ENCODE measurements at places on chromosomes 2 and 18. TPM values are rescaled to one million over a fixed set of nuclear protein-coding genes. Genes with fewer than 3 reads are reported as not detected.

Gene CERKL
- not detected for total RNA-seq

Gene FIGN
- total RNA-seq, result 6.6 TPM

Gene LRPPRC
- 94.0 TPM for total RNA-seq

- H3K36me3 ChIP-seq, result no peaks in the 10 kb centered on the region
- DNase-seq, result no peak
These were observed 188.7 kb upstream of the SIX3 start for GRCh38 chr2:44752761-44753160.

GRCh38 chr2:23311186-23311585 is 73.8 kb upstream of the KLHL29 start:
- H3K4me1 ChIP-seq, result no peaks in the 10 kb centered on the region
- no peak overlapping the region for H3K27ac ChIP-seq

DNA sequence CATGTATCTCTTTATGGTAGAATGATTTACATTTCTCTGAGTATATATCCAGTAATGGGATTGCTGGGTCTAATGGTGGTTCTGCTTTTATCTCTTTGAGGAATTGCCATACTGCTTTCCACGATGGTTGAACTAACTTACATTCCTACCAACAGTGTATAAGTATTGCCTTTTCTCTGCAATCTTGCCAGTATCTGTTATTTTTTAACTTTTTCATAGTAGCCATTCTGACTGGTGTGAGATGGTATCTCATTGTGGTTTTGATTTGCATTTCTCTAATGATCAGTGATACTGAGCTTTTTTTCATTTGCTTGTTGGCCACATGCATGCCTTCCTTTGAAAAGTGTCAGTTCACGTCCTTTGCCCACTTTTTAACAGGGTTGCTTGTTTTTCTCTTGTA is 55.1 kb downstream of the CYTIP start:
- no peaks in the 10 kb centered on the region for H3K27me3 ChIP-seq
- H3K4me1 ChIP-seq, result no peaks in the 10 kb centered on the region
- no peaks in the 10 kb centered on the region for H3K36me3 ChIP-seq
- H3K27ac ChIP-seq, result no peak overlapping the region
- no peak overlapping the region for H3K4me3 ChIP-seq

DNA sequence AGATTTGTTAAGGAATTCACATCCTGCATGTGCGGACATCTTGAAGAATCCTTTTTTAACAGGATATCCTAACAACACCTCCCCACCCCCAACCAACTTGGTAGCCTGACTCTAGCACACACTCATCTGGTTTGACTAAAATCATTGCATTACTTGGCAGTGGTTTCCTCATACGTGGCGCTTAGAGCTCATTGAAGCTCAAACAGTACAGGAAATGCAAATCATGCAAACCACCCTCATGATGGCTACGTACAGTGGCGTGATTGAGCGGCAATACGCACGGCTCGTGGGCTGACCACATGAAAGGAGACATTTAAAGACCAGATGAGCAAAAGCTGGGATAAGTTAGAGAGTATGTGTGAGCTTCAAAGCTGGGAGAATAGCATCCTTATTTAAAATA is 336.2 kb downstream of the ZEB2 start:
- H3K27ac ChIP-seq, result no peak overlapping the region
- H3K4me1 ChIP-seq, result no peaks in the 10 kb centered on the region
- no peak overlapping the region for H3K4me3 ChIP-seq
- H3K27me3 ChIP-seq, result no peaks in the 10 kb centered on the region

GRCh38 chr2:47568164-47568850 is 165.4 kb downstream of the MSH2 start:
- no peaks in the 10 kb centered on the region for H3K36me3 ChIP-seq
- H3K4me1 ChIP-seq, result peaks cover 4% of the 10 kb centered on the region

GRCh38 chr18:5817816-5818215 is 77.5 kb downstream of the TMEM200C start:
- no peak overlapping the region for H3K27ac ChIP-seq
- H3K4me3 ChIP-seq, result no peak overlapping the region
- no peaks in the 10 kb centered on the region for H3K4me1 ChIP-seq

GRCh38 chr2:190342611-190343010 is 778 bp upstream of the INPP1 start:
- peaks cover 14% of the 10 kb centered on the region for H3K4me1 ChIP-seq
- no peaks in the 10 kb centered on the region for H3K36me3 ChIP-seq
- no peak overlapping the region for H3K4me3 ChIP-seq
- H3K27ac ChIP-seq, result no peak overlapping the region

DNA sequence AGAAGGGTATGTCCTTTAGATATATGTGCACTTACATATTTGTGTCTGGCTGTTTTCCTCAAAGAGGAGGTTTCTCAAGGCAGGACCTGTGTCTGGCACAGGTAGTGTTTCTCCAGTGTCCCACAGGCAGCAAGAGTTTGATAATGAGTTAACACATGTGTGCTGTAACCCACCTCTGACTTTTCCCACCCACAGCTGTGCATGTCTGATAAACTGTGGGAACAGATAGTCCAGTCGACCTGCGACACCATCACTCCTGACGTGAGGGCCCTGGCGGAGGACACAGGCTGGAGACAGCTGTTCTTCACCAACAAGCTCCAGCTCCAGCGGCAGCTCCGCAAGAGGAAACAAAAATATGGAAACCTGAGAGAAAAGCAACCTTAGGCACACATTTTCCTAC is 58.2 kb downstream of the SLC16A14 start:
- no peak overlapping the region for H3K27ac ChIP-seq
- H3K36me3 ChIP-seq, result no peaks in the 10 kb centered on the region
- no peaks in the 10 kb centered on the region for H3K27me3 ChIP-seq
- H3K4me3 ChIP-seq, result no peak overlapping the region
